Smooth muscle cell of the umbilical artery (primary cell): ENCODE measurements at places on chromosomes 1 and 21. TPM values are rescaled to one million over a fixed set of nuclear protein-coding genes. Genes with fewer than 3 reads are reported as not detected.

AGL gene
- total RNA-seq: 13.7 and 22.5 TPM in 2 replicates

GJB3 gene
- total RNA-seq: not detected in 2 replicates

RIMS3 gene
- total RNA-seq: under 0.01 and 0.09 TPM in 2 replicates

CASQ2 gene
- under 0.01 TPM in 1 of 2 replicates, not detected in the other for total RNA-seq

SLC16A4 gene
- total RNA-seq: 5.9 and 10.4 TPM in 2 replicates

FCRL4 gene
- total RNA-seq: not detected in 2 replicates

C1orf174 gene
- 24.3 and 29.5 TPM in 2 replicates for total RNA-seq

PDZK1 gene
- 0.28 and 0.30 TPM in 2 replicates for total RNA-seq

CALML6 gene
- total RNA-seq: 0.59 and 0.88 TPM in 2 replicates

SNX7 gene
- total RNA-seq: 49.6 and 61.4 TPM in 2 replicates

COL6A1 gene
- total RNA-seq: 842 and 1,126 TPM in 2 replicates

ADAMTS5 gene
- total RNA-seq: 0.37 and 4.5 TPM in 2 replicates

LCE1C gene
- total RNA-seq: not detected in 2 replicates

ASAP3 gene
- total RNA-seq: 19.9 and 24.1 TPM in 2 replicates

RPTN gene
- not detected in 2 replicates for total RNA-seq

BRINP3 gene
- 0.65 and 3.0 TPM in 2 replicates for total RNA-seq

SLC45A3 gene
- 3.3 and 4.8 TPM in 2 replicates for total RNA-seq
